ENCODE measurements at places on chromosomes 6 and 20.

- no peak for DNase-seq
These were observed 21.7 kb downstream of the TGM6 start for GRCh38 chr20:2402271-2402980.

GRCh38 chr6:2133716-2134310 is 111.6 kb downstream of the GMDS start:
- no peak for DNase-seq

GRCh38 chr6:19842030-19842615 is 5.0 kb downstream of the ID4 start:
- no peak for DNase-seq

GRCh38 chr6:68973066-68973465 is 338.0 kb downstream of the ADGRB3 start:
- no peak for DNase-seq

- DNase-seq = no peak
These were observed 258.7 kb downstream of the LRFN2 start for GRCh38 chr6:40328386-40328985.

DNA sequence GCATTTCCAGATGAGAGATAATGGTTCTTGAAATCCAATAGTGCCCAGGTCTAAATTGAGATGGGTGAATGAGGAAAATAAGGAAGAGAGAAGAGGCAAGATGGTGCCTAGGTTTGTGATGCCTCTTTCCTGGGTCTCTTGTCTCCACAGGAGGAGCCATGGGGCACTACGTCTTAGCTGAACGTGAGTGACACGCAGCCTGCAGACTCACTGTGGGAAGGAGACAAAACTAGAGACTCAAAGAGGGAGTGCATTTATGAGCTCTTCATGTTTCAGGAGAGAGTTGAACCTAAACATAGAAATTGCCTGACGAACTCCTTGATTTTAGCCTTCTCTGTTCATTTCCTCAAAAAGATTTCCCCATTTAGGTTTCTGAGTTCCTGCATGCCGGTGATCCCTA is 6.8 kb downstream of the HFE start:
- DNase-seq = no peak

GRCh38 chr6:99761711-99762110 is 155.1 kb downstream of the PRDM13 start:
- DNase-seq = no peak

Data from stimulated activated CD8-positive, alpha-beta memory T cell treated with anti-CD3 and anti-CD28 coated beads, Interleukin-7, amount 100 ng/mL, for 24 hours (primary cell).